ENCODE measurements at places on chromosomes 12 and 14.

DNA sequence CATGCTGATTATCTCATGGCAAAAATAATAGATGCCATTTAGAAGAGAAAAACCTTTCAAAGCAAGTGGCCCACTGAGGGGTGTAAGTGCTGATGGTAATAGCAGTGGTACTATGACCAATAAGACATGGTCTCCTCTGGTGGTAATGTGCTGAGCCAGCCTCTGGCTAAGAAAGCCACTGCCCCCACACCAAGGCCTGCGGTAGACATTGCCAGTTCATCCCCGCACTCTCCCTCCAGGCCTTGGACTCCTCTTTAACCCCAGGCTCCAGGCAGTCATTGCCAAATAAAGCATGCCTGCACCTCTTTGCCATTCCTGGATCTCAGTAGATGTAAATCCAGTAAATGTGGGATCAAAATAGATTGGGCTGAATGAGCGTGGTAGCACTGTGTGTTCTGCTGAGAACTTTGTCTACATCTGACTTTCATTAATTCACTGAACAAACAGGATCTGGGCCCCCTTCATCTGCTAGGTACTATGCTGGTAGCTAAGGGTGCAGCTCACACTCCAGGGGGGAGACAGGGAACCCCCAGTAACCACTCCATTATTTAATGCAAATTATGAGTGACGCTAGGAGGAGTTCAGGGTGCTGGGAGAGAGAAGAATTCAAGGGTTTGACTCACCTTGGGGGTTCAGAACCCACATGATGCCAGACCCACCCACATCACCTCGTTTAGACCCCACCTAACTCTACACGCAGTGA lies 89.3 kb downstream of the BCL11B start:
- DNase-seq: no peak

- DNase-seq: no peak
Measured at GRCh38 chr12:26251600-26251999, 56.2 kb downstream of the SSPN start.

DNA sequence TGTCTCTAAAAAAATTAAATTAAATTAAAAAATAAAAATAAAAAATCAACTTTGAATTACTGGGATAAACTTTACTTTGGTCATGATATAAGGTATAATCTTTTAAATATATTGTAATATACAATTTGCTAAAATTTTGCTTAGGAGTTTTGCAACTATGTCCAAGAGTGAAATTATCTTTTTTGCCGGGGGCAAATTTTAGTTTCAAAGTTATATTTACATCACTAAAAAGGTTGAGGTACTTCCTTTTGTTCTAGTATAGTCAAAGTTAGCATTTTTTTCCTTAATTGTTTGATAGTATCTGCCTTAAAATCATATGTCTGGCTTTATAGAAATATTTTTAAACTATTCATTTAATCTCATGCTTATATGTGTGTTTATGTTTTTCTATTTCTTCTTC lies 17.6 kb upstream of the OR10AD1 start:
- DNase-seq: no peak

- no peak for DNase-seq
Measured at GRCh38 chr12:65279369-65280112, 1.1 kb downstream of the MSRB3 start.

- DNase-seq: no peak
Measured at GRCh38 chr14:91755570-91756295, 23.8 kb upstream of the CATSPERB start.

GRCh38 chr14:32083315-32083624 lies 6.2 kb downstream of the ARHGAP5 start:
- DNase-seq: no peak

GRCh38 chr12:123436017-123436964 lies at the start of gene RILPL2:
RILPL2 (minus strand) TSS chr12:123436684; CDS start chr12:123436420, 264 bp downstream.
- DNase-seq: peak; percentile 68

DNA sequence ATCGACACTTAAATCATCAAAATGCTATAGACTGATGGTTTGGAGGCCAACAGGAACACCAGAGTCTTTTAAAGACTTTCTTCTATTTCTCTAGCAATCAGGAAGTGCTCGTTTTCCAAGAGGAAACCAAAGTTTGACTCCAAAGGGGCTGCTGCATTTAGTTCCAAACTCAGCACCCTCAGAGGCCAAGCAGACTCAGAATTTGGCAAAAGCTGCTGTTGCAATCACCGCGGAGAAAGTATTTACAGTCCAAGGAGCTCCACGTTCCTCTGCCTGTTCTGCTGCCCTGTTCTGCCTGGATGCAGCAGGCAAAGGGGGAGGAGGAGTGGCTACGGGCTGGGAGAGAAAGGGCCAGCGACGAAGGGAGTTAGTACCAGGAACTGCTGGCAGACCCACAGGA lies 325.1 kb downstream of the BCL11B start:
- DNase-seq: no peak

DNA sequence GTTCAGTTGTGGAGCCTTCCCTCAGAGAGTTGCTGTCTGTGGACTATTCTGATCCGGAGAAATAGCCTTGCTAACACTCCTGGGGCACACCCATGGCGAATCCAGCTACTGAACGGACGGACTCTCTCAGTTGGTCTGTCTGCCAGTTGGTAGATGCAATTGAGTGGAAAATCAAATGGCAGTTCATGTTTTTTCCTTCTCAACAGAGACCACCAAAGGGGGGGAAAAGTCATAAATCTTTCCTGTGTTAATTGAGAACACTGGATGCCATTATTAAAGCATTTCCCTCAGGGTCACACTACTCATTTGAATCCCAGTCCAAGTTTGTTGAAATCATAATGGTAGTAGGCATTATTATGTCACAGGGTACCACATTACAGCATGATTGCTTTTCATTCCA lies 354.3 kb upstream of the FAR2 start:
- DNase-seq: no peak

GRCh38 chr12:49924628-49925246 lies 21.0 kb upstream of the FAIM2 start:
- DNase-seq: no peak

GRCh38 chr14:99966037-99966835 lies 99.0 kb upstream of the EVL start:
- no peak for DNase-seq

GRCh38 chr12:74741112-74741511 lies 203.5 kb downstream of the ATXN7L3B start:
- no peak for DNase-seq

DNA sequence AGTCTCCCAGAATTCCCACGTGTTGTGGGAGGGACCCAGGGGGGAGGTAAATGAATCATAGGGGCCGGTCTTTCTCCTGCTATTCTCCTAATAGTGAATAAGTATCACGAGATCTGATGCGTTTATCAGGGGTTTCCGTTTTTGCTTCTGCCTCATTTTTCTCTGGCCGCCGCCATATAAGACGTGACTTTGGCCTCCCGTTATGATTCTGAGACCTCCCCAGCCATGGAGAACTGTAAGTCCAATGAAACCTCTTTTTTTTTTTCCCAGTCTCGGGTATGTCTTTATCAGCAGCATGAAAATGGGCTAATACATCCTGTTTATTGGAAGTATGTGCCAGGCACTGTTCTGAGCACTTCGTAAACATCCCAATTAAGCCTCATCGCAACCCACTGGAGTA lies 788 bp downstream of the KRT72 start:
- no peak for DNase-seq

- DNase-seq: no peak
Measured at GRCh38 chr12:13205809-13206559, 9.5 kb downstream of the EMP1 start.

DNA sequence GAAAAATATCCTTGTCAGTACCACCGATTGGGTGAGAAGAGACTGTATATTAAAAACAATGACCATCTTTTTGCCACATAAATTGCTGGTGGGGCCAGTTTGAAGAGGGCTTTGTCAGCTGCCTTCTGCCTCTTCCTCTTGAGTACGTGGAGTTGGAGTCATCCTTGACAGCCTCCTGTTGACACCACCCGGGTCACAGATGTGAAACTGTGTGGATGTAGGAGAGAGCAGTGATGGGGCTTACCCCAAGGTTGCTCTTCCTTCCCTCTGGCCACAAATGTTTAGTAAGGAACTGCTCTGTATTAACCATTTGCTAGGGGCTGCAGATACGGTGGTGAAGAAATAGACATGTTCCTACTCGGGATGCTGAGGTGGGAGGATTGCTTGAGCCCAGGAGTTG lies 12.2 kb downstream of the PTPN11 start:
- DNase-seq: no peak

GRCh38 chr12:77401064-77401769 lies 335.8 kb upstream of the E2F7 start:
- no peak for DNase-seq

DNA sequence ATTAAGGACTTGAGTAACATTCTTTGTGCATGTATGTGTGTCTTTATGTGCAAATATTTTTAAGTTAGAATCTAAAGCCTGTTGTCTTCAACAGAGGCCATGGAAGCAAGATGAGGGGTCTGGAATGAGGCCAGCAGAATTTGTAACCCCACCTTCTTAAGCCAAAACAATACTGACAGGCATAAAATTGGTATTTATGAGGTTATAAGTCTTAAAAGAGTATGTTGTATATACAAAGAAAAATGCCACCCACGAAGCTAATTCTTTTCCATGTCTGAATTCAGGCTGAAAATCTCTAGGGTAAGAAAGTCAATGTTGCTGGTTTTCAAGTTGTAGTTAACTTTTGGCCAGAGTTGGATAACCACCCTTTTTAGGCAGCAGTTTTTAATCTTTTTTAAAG lies 86.2 kb upstream of the TMTC1 start:
- no peak for DNase-seq

- DNase-seq: no peak
Measured at GRCh38 chr12:58907391-58907790, 12.9 kb downstream of the LRIG3 start.

- DNase-seq: no peak
Measured at GRCh38 chr12:93653079-93653478, 24.1 kb upstream of the CRADD start.

GRCh38 chr12:41683023-41683422 lies 461.7 kb downstream of the GXYLT1 start:
- DNase-seq: no peak

DNA sequence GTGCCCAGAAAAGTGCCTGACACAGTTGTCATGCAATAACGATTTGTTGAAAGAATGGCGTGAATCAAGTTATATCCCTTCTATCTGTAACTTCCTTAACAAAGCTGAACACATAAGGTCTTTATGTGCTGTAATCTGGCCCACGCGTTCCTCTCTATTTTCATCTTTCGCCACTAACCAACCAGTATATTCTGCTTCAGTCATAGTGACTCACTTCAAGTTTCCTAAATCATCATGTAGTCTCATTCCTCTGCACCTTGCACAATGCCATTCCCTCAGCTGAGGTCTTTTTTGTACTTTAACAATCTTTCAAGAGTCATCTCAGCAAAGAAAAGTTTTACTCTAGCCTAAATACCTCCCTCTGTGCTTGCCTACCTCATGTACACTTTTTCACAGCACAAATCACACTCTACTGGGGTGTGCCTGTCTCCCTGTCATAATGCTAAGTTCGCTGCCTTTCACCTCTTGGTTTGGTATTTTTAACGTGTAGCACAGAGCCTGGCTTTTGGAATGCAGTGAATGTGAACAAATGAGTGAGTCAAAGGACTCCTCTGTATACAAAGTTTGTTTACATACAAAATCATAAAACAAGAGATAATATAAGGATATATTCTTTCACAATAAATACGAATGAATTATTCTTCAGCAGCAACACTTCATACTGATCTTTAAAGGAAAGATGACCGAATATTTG lies 2.9 kb upstream of the CMAS start:
- DNase-seq: no peak

- no peak for DNase-seq
Measured at GRCh38 chr12:100675432-100675831, 101.9 kb downstream of the GAS2L3 start.

DNA sequence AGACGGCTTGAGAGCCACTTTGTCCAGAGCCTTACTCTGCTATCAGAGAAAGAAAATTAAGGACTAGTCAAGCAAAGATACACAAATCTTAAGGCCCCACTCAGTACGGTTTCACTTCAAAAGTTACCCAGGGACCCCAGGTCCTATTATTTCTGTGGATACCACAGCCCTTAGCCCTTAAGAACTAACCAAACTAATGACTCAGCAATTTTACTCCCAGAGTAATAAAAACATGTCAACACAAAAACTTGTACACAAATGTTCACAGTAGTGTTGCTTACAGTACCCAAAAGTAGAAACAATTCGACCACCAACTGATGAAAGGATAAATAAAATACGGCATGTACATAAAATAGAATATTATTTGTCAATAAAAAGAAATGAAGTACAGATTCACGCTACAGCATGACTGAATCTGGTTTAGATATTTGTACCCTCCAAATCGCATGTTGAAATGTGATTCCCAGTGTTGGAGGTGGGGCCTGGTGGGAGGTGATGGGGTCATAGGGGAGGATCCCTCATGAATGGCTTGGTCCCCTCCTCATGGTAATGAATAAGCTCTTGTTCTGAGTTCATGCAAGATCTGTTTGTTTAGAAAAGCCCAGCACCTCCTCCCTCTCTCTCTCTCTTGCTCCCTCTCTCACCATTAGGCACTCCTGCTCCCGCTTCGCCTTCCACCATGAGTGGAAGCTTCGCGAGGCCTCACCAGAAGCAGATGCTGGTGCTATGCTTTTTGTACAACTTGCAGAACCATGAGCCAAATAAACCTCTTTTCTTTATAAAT lies 30.5 kb downstream of the AREL1 start:
- no peak for DNase-seq

DNA sequence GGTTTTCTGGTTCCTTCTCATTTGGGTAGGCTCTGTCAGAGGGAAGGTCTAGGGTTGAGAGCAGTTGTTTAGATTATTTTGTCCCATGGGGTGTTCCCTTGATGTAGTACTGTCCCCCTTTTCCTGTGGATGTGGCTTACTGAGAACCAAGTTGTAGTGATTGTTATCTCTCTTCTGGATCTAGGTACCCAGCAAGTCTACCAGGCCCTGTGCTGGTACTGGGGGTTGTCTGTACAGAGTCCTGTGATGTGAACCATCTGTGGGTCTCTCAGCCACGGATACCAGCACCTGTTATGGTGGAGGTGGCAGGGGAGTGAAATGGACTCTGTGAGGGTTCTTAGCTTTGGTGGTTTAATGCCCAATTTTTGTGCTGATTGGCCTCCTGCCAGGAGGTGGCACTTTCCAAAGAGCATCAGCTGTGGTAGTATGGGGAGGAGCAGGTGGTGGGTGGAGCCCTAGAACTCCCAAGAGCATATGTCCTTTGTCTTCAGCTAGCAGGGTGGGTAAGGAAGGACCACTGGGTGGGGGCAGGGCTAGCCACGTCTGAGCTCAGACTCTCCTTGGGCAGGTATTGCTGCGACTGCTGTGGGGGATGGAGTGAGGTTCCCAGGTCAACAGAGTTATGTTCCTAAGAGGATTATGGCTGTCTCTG lies 179.3 kb upstream of the BTG1 start:
- no peak for DNase-seq

DNA sequence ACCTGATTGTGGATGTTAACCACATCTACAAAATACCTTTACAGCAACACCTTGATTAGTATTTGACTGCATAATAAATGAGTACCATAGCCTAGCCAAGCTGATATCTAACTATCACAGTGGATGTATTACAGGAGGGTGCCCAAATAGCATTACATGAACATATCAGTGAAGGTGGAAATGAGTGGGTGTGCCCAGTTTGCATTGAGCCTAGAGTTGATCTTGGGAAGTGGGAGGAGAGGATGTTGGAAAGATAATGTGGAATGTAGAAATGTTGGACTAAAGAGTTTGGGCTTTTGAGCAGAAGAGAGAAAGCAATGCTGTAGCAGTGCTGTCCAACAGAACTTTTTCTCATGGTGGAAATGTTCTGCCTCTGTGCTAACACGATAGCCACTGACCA lies 98.9 kb downstream of the ANO6 start:
- DNase-seq: no peak

GRCh38 chr14:94752591-94753436 lies 17.1 kb downstream of the GSC start:
- no peak for DNase-seq

GRCh38 chr14:73973497-73973896 lies 23.4 kb downstream of the COQ6 start:
- no peak for DNase-seq

GRCh38 chr12:125205386-125205785 lies 140.2 kb downstream of the AACS start:
- no peak for DNase-seq

Data from activated naive CD4-positive, alpha-beta T cell (primary cell).